GM23248 (cell line): ENCODE measurements at places on chromosomes 13 and 19. TPM values are rescaled to one million over a fixed set of nuclear protein-coding genes. Genes with fewer than 3 reads are reported as not detected.

The FFAR3 gene
- not detected in 2 replicates for polyA plus RNA-seq

The CERS1 gene
- polyA plus RNA-seq = 0.38 and 0.54 TPM in 2 replicates

The SEMA6B gene
- 0.19 TPM in 1 of 2 replicates, not detected in the other for polyA plus RNA-seq

The OR7G2 gene
- polyA plus RNA-seq = not detected in 2 replicates

- no peak for DNase-seq
Observed at GRCh38 chr13:29279356-29280254, 315.9 kb downstream of the SLC7A1 start.
